Eye (tissue), 1 donor: ENCODE measurements at places on chromosomes 7 and 10.

DNA sequence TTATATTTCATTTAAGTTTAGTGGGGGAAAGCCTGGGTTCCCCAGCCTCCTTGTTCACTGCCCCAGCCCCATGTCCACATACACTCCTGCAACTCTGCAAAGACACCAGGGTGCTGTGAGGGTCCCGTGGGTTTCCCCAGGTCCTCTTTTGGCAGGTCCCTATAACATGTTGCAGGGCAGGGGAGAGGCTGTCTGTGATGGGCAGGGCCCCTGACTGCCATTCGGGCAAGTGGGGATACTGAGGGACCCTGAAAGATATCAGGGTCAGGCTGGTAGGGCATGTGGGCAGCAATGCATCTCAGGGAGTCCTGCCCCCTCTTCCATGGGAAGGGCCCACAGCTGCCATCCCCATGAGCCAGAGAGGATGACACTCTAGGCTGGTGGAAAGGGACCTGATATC, 28.4 kb downstream of the RASGEF1A start:
- DNase-seq: no peak

DNA sequence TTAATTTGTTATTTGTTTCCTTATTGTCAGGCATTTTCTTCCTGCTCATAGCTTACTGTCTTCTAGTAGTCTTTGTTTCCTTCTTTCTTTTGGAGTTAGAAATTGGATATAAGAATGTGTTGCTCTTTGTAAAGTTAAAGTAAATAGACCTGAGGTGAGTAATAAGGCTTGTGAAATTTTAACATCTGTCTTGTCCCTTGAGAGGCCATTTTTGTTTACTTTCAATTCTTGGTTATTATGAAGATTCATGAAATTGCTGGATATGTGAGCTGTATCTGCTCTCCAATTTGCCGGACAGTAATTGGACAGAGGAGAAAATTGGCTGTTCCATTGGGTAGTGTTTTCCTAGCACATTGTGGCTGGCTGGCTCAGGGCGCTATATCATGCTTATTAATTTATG, 260.7 kb downstream of the EXOC4 start:
- no peak for DNase-seq

DNA sequence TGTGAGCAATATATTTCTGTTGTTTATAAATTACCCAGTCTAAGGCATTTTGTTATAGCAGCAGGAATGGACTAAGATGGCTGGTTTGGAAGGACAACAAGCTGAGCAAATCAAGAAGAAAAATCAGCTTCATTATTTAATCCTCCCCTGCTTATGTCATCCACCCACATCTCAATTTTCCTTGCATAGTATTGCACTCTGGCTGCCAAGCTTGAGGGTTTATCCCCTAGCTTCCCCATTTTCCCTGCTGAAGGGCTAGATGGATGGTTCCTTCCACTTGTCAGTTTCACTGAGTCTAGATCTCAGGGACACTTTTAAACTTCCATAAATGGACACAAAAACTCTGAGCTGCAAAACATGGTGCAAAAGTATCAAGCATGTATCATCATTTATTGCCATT, 75.2 kb upstream of the LAMB4 start:
- DNase-seq: no peak

- DNase-seq: no peak
Measured at GRCh38 chr10:133614830-133615580, 11.6 kb downstream of the FRG2B start.

DNA sequence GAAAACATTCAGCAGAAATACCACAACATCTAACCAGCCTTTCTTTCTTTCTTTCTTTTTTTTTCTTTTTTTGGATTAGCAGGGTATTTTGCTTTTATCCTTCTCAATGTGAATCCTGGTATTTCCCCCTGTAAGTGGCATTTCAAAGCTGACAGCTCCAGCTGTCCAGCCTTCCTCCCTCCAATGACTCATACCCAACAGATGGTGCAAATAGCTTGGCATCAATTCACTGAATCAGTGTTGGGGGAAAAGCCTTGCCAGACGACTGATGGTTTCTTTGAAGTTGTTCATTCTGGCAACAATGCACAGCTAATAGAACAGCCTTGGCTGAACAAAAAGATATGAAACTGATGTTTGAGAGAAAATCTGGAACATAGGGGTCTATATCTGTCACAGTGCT, 316.8 kb upstream of the STEAP1 start:
- peak; percentile 72 for DNase-seq

- DNase-seq: no peak
Measured at GRCh38 chr7:12801107-12801506, 113.7 kb downstream of the ARL4A start.

DNA sequence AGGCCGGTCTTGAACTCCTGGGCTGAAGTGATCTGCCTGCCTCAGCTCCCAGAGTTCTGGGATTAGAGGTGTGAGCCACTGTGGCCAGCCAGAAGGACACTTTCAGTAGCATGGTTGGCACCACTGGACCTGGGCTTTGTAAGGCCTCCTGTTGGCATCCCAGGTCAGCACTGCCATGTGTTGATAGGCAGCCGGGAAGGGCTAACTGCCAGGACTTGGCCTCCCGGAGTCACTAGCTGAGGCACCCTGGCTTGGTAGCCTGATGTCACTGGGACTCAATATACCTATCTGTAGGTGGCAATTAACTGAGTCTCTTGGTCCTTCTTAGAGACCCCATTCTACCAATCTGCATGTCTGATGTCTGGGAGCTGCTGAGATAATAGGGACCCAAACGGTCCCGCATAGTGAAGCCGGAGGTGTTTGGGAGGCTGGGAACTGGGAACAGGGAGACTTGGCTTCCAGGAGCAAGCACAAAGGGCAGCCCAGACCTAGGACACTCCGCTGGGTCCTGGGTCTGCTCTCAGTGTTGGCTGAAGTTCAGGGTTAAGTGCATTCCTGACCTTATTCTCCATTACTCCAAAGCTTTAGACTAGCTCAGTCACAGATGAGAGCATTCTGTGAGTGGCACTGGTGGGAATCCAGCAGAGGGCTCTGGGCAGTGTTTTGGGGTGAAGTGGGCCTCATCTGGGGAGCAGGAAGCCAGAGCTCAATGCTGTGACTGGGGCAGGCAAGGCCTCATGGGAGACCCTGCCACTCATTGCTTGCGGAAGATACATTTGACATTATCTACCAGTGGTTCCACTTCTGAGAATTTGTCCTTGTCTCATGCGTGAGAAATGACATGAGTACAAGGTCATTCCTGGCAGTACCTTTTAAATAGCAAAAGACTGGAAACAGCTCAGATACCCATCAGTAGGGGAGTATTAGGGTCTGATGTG, 2.7 kb downstream of the LHPP start:
- DNase-seq: no peak

DNA sequence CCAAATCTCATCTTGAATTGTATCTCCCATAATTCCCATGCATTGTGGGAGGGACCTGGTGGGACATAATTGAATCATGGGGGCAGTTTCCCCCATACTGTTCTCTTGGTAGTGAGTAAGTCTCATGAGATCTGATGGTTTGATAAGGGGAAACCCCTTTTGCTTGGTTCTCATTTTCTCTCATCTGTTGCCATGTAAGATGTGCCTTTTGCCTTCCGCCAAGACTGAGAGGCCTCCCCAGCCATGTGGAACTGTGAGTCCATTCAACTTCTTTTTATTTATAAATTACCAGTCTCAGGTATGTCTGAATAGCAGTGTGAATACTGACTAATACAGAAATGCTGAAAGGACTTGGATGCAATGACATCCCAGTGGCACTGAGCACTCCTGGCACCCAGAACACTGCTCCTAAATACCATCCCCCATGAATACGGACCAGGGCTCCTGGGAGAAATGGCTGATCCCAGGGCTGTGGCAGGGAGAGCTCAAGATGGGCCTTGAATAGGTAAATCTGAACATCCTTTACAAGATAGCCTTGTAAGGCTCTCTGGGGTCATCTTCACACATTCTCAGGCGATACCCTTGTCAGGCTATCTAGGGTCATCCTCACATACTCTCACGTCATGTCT, 19.4 kb downstream of the ZFAND2A start:
- DNase-seq: no peak

GRCh38 chr10:97939446-97939990, 89.9 kb downstream of the GOLGA7B start:
- no peak for DNase-seq

DNA sequence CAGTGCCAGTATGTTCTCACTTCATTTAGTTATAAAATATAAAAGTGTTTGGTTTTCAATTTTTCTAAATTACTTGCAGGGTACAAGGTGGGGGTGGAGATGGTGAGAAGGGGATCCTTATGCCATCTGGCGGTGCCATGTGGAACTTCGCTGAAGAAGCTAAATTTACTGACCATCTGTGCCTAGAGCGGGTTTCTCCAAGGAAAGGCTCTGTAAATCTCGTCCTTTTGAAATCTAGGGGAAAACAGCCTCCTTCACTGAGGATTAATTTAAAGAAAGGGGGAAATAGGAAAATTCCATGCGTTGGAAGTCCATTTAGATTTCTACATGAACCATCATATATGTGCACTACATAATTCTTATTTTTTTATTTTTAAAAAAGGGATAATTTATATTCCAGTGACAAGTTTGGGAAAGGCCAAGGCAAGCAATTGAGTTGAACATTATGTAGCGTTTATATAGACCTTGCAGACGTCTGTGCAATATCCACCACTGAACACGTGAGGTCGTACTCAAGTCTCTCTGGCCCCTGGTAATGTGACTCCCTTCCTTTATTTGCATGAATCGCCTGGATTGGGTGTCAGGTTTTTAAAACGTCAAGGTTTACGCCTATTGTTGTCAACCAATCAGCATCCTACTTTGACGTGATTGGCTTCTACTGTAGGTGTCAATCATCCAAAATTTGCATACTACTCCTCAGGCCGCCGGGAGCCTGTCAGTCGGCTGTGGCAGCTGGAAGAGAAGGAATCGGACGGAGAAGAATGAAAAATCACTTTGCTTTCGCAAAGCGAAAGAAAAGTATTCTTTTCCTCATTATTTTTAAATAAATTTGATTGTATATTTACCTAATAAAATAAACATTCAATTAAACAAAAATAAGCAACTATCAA, 297.1 kb upstream of the NFE2L3 start:
- peak; percentile 99 for DNase-seq

DNA sequence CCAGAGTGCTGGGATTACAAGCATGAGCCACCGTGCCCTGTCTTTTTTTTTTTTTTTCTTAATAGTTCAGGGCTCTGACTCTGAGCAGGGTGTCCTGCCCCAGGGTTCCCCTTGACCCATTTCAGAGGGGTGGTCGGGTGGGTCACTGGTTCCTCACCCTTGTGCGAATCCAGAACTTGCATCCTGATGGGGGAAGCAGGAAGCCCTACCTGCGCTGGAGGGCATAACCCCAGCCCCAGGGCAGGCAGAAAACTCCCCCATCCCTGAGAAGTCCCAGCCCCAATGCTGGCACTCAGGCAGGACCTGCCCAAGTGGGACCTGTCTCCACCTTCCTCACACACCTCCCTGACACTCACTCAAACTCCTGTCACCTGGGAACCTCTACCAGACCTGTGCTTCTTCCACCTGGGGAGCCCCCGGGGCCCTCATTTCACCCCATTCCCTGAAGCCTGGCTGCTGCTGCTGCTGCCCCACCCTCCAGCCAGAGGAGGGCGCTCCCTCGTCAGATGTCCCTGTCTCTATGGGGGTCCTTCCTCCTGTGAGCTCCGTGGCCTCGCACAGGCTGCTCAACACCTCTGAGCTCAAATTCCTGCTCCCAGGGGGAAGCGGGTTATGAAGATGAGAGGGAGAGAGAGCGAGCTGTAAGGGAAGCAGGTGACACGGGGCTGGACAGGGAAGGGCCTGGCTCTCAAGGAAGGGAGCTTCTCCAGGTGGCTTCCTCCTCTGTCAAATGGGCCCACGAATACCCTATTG, 15.1 kb upstream of the ZNF273 start:
- peak; percentile 50 for DNase-seq

DNA sequence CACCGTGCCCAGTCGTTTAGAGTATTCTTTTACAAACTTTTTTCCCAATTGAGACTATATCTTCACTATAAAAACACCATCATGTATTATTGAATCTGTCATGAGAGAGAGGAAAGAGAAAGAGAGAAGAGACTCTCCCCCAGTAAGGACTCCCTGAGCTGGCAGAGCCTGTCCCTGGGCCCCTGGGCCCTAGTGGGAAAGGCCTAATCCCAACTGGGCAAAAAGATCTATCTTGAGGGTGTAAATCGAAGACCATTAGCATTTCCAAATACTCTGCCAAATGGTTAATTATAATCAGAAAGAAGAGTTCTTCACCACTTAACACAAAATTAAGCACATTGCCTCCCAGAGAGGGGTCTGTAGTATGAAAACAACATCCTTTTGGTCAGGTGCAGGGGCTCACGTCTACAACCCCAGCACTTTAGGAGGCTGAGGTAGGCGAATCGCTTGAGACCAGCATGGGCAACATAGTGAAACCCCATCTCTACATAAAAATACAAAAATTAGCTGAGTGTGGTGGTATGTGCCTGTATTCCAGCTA, 108.2 kb downstream of the SKIDA1 start:
- no peak for DNase-seq

DNA sequence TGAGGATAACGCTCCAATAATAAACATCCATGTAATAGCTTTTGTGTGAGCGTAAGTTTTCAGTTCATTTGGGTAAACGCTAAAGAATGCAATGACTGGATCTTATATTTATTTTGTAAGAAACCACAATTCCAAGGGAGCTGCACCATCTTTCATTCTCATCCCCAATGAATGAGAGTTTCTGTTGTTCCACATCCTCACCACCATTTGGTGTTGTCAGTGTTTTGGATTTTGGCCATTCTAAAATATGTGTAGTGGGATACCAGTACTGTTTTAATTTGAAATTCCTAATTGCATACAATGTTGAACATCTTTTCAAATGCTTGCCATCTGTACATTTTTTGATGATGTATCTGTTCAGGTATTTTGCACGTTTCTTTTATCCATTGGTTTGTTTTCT, 50.9 kb upstream of the SEMA3D start:
- no peak for DNase-seq

DNA sequence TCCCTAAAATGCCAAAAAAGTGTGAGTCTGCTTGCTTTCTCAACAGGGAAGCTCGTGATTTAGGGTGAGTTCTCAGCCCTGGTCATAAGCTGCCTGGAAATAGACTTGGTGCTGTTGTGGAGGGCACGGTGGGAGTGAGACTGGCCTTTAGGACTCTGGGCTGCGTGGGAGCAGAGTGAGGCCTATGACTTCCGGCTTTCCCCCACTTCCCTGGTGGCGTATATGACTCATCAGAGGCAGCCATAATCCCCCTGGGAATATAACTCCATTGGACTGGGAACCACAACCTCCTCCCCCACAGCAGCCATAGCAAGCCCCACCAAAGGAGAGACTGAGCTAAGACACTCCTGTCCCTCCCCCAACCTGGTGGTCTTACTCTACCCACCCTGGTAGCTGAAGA, 95.0 kb downstream of the PON1 start:
- no peak for DNase-seq

GRCh38 chr7:132307465-132307864, 268.8 kb downstream of the PLXNA4 start:
- DNase-seq: no peak

- peak; percentile 44 for DNase-seq
Measured at GRCh38 chr10:132518572-132519381, 18.8 kb upstream of the INPP5A start.
